Stimulated activated CD4-positive, alpha-beta T cell treated with anti-CD3 and anti-CD28 coated beads, Interleukin-15, amount 100 ng/mL, for 48 hours (primary cell): ENCODE measurements at places on chromosomes 1 and 21.
A peak's percentile ranks its signal among the peaks of the same experiment; 100 is the strongest.

DNA sequence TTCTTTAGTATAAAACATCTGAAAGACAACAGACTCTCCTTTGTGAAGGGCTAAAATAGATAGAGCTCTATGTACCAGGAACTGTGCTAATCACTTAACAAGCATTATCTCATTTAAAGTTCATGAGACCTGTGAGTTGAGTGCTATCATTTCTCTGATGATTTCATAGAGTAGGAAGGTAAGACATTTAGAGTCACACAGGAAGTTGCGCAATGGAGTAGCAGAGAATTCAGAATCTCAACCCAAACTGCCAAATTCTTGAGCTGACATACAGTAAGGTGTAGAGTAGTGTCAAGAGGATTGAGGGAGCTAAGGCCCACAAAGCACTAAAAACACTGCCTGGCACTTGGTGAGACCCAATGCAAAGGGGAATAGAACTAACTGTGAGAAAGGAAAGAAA, 384.3 kb downstream of the NTNG1 start:
- no peak for DNase-seq

DNA sequence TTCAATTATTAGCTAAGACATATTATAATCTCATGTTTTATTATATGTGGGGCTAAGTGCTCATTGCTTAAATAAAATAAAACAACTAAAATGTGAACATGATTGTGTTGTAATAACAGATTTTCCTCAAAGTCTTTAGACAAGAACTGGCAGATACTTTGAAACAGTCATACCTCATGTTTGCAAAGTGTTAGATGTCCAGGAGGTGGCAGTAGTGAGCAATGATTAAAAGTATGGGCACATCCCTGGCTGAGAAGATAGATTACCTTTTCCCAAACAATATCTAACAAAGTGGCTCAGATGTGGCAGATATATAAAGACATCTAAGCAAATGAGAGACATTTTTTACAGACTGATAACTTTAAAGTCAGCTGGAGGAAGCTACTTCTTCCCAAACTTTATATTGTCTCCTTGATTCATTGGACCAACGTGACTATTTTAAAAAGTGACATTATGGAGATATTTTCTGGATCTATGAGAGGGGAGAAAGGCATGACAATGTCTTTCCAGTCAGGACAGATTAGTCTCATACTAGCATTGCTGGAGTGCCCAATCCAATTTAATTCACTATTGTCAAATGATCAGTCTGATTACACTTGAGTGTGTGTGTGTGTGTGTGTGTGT, 269.8 kb downstream of the S1PR1 start:
- peak; percentile 5 for DNase-seq

GRCh38 chr1:193581341-193581740, 394.9 kb upstream of the B3GALT2 start:
- no peak for DNase-seq

DNA sequence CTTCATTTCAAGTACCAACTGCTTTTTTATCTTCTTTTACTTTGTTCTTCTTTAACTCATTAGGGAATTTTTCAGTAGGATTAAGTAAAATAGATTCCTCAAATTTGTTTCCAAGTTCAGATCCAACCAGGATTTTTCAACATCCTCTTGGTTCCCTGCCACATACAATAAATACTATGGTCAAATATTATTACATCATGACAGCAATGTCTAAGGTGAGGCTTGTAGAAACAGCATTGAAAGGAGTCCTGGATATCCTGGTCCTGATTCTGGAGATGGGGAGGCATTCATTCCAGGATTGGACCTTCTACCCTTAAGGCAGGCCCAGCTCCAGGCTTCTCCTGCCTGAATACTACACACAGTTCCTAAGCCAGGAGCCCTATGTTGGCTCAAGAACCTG, 80.2 kb upstream of the F3 start:
- DNase-seq: no peak

GRCh38 chr1:12486401-12487005, 131.5 kb downstream of the DHRS3 start:
- no peak for DNase-seq

DNA sequence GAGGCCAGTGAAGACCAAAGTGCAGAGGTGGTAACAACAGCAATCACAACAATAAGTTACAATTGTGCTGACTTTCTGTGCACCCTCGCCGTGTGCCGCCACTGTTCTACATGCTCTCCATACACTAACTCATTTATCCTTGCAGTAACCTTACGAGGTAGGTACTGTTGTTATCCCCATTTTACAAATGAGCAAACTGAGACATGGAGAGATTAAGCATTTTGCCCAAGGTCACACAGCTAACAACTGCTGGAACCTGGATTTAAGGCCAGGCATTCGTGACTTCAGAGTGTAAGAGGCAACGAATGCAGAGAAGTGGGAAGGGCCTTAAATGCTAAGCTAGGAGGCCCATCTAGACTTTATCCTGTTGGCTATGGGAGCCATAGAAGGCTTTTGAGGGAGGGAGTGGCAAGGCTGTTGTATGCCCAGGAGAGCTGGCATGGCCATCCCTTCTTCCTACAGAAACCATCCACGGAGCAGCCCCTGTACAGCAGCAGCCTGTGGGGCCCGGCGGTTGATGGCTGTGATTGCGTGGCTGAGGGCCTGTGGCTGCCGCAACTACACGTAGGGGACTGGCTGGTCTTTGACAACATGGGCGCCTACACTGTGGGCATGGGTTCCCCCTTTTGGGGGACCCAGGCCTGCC, 36.6 kb downstream of the AZIN2 start:
- DNase-seq: no peak

- no peak for DNase-seq
These were observed 6.6 kb downstream of the ADORA1 start for GRCh38 chr1:203133970-203134725.

DNA sequence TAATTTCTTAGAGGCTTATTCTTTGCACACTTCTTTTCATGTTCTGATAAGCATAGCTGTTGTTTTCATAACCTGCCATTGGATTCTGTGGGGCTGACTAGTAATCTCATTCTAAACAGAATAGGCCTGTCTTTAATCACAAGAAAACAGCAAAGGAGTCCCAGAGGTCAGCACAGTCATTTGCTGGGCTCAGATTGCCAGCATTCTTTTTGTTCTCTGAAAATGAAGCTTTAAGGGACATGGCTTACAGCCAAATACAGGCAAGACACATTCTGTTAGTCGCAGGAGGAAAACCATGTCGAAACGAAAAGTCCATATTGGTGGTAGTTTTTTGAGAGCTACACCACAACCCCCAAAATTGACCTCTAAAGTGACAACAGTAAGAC, 75.0 kb downstream of the MRPS6 start:
- DNase-seq: no peak

DNA sequence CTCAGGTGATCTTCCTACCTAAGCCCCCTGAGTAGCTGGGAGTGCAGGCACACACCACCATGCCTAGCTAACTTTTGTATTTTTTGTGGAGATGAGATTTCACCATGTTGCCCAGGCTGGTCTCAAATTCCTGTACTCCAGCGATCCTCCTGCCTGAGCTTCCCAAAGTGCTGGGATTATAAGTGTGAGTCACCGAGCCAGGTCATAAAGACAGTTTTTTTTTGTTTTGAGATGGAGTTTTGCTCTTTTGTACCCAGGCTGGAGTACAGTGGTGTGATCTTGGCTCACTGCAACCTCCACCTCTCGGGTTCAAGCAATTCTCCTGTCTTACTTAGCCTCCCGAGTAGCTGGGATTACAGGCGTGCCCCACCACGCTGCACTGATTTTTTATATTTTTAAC, 42.1 kb downstream of the KIF1B start:
- DNase-seq: no peak

GRCh38 chr1:46036894-46037839, 95.3 kb downstream of the PIK3R3 start:
- DNase-seq: peak; percentile 70

DNA sequence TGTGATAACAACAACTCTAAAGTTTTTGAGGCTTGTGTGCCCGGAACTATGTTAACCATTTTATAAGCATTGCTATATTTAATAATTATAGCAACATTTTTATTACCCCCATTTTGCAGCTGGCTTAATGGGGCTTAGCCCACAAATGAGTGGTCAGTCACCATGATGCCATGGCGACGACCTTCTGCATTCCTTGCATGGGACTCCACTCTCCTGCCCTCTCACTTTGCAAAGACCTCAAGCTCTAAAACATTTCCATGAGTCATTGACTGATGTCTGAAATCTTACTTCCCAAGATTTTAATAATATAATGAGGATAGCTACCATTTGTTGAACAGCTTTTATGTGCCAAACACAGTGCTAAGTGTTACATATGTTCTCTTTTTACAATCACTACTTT, 15.4 kb downstream of the NGF start:
- no peak for DNase-seq

GRCh38 chr1:12447849-12448312, 170.1 kb downstream of the DHRS3 start:
- no peak for DNase-seq

DNA sequence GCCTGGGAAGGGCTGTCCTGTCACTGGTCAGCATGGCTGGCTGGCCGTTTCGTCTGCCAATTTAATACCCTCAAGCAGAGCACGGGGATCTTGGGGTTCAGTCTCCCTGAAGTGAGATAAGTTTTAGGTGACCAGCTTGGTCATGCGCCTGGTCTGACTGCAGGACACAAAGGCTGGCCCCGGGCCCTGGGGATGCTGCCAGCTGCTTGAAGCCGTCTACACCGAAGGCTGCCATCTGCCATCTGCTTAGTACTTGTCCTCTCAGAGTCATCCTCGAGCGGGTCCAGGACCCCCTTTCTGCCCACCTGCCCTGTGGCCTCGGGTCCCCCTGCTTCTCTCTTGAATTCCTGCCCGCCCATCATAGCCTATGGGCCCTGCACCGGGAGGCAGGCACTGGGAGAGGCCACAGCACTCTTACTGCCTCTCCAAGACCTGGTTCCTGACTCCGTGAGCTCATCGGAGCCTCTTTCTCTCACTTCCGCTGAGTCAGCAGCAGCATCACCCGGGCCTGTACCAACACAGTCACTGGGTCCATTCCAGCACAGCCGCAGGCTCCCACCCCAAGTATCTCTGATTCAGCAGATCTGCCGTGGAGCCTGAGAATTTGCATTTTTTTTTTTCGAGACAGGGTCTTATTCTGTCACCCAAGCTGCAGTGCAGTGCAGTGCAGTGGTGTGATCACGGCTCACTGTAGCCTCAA, 7.0 kb downstream of the FBLIM1 start:
- no peak for DNase-seq

GRCh38 chr1:145993618-145994390, 2.6 kb downstream of the TXNIP start:
- DNase-seq: no peak

DNA sequence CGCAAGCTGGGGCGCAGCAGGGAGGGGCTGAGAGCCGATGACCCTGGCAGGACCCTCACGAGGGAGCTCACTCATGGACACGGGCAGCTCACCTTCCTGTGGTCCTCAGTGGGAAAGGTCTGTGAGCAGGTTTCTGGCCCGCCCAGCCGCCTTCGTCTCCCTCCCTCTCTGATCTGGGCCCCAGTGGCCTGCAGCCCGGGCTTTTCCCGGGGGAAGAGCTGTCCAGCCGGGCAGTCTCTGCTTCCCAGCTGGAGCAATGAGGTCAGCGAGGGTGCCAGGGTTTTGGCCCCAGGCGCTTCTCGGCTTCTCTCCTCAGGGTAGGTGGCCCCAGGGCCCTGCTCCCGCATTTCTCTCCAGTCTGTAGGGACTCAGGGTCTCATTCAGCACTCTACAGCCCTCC, 22.2 kb upstream of the ARHGEF16 start:
- no peak for DNase-seq
